ENCODE measurements at places on chromosomes 16 and 17. TPM values are rescaled to one million over a fixed set of nuclear protein-coding genes. Genes with fewer than 3 reads are reported as not detected.

- no peak for DNase-seq
Observed at GRCh38 chr16:996681-997080, 15.1 kb downstream of the SOX8 start.

DNA sequence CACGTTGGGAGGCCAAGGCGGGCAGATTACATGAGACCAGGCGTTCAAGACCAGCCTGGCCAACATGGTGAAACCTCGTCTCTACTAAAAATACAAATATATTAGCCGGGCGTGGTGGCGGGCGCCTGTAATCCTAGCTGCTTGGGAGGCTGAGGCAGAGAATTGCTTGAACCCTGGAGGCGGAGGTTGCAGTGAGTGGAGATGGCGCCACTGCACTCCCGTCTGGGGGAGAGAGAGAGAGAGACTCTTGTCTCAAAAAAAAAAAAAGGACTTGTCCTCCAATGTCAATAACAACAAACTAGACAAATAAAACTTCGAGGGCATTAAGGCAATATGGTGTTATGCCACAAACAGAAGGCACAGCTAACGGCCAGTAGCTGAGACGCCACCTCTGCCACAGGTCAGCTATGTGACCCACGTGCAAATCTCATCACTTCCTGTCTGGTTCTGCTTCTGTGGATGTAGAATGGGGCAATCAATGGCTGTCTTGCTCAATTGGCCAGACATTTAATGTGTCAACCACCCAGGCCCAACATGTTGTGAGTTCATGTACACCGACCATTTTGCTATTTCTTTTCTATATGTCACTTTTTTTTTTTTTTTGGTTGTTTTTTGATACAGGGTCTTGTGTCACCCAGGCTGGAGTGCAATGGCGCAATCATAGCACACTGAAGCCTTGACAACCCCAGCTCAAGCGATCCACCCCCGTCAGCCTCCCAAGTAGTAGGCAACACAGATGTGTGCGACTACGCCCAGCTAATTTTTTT is 834 bp upstream of the TXNDC11 start:
- DNase-seq = peak; percentile 61

- DNase-seq = no peak
Observed at GRCh38 chr16:88886845-88887521, 20.5 kb upstream of the PABPN1L start.

DNA sequence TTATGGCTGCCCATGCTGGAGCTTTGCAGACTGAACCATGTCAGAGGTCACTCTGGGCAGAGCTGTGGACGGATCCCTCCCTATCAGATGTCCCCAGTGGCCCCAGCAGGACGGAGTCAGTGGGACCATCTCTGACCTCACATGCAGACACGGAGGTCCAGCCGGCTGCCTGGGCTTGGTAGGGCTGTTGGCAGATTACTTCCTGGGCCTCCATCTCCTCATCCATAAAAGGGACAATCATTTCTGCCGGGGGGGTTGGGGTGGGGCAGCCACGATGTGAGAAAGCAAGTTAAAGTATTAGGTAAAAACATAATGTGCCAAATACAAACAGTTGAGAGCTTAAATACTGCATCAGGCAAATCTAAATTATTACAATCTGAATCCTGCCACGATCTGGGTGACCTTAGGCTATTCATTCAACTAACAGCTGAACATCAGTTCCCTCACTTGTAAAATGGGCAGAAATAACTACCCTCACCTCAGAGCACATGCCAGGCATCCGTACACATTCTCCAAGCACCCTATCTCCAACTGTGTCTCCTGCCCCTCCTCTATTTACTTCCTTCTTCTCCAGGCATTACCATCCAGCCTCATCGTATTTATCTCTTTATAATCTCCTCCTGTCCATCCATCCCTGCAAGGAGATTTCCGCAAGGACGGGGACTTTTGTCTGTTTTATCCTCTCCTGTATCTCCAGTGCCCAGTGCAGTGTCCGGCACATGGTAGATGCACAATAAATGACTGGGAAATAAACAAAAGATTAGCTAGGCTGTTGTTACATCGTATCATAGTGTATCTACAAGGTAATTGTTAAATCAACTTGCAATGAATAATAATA is 192.3 kb upstream of the FOXF1 start:
- DNase-seq = no peak

- no peak for DNase-seq
Observed at GRCh38 chr16:56856876-56857447, 8.0 kb upstream of the SLC12A3 start.

- no peak for DNase-seq
Observed at GRCh38 chr17:28549236-28550132, 2.9 kb downstream of the UNC119 start.

The CEMP1 gene
- total RNA-seq = 0.94 TPM

- no peak for DNase-seq
Observed at GRCh38 chr16:27792486-27793248, 242.7 kb downstream of the KATNIP start.

The TBC1D3B gene
- total RNA-seq = 13.8 TPM

GRCh38 chr17:1217089-1217385 is 37.3 kb upstream of the ABR start:
- DNase-seq = no peak

The CLEC19A gene
- total RNA-seq = 0.41 TPM

DNA sequence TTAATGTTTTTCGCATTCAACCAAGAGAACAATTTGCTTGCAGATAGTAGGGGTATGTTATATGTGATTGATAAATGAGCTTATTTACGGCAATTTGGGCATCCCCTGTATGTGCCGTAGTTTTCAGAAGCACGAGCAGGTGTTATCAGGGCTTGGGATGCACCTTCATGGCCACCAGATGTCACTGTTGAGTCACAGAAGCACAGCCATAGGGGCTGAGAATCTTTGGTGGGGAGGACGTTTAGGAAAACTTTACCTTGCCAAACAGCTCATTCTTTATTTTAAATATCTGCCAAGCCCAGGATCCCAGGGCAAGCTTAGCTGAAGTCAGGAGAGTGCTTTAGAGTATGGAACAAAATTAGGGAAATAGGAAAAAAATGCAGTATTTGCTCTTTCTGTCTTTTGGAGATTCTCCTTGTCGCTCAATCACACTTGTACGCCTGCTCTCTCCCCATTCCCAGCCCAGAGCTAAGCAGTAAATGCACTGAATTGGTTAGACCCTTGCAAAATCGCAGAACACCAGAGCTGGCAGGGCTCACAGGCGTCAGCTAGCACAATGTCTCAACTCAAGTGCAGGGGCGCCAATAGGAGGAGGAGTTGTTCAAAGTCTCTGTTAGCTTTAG is 93.6 kb upstream of the MPHOSPH6 start:
- DNase-seq = peak; percentile 27

The ACSM5 gene
- total RNA-seq = not detected

- no peak for DNase-seq
Observed at GRCh38 chr17:77106874-77107358, 33.9 kb upstream of the SEC14L1 start.

The NPIPB9 gene
- 8.5 TPM for total RNA-seq

The GLTPD2 gene
- total RNA-seq = not detected

The FAM20A gene
- total RNA-seq = not detected

The EFTUD2 gene
- total RNA-seq = 111 TPM

DNA sequence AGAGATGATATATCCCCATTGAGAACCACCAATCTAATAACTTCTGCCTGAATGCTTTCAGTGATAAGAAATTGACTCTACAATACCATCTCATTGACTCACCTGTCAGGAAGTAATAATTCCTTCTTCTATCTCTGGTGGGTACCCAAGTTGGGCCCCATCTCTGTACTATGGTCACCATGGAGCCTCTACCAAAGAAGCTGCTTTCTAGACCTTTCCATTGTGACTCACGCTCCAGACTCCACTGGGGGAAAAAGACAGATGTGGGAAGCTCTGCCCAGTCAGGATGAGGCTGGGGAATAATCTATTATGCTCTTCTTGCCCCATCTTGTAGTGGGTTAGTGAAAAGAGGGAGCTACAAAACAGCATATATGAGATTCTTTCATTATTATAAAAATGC is 100.4 kb downstream of the COPRS start:
- no peak for DNase-seq
